T-helper 1 cell (primary cell): ENCODE measurements at places on chromosomes 16 and 17.

DNA sequence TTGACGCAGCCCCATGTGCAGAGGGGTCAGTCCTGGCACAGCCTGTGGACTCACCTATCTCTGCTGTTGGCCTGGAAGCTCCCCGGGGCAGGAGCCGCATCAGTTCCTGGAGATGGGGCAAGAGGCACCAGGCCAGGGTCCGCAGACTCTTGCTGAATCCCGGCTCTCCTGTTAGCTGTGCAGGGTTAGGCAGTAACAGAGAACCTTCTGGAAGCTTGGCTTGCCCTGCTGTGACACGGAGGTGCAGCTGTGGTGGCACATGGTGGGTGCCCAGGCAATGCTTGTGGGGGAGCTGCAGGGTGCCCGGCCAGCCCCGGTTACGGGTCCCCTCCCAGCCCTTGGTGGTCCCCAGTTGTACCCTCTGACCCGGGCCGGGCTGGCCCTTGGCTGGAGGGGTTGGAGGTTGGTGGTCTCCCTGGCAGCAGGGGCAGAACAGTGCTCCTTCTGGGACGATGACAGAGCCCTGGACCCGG, 26.0 kb upstream of the ZNF469 start:
- DNase-seq, result no peak

DNA sequence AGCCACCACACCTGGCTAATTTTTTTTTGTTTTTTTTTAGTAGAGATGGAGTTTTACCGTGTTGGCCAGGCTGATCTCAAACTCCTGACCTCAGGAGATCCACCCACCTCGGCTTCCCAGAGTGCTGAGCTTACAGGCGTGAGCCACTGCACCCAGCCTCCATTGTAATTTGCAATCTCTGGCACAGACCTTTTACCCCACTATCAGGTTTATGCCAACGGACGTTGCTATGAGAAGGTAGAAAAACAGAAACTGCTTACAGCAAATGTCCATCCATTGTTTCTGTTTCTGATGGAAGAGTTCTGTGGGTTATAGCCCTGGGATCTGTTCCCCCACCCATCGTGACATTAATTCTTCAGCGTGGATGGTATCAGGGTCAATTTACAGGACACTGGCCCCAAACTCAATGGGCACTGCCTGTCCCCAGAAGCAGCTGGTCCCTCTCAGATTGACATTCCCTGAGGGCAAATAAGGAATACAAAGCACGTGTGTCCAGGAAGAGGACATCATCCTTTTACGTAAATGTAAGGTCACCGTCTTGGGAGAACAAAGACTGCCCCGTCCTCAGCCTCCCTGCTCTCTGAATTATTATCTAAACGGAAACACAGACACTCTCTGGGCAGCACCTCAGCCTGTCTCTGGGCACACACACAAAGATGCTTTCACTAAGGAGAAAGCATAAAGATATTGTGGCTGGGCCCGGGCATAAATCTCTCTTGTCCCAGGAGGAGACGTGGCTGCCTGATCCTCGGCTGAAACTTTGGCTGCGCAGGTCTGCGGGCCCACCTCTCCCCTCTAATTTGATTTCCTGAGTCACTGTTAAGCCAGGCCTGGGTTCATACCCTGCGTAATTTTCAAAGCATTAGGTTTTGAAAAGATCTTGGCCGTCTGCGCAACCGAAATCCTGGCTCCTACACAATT, 5.2 kb downstream of the KCNG4 start:
- no peak for DNase-seq

DNA sequence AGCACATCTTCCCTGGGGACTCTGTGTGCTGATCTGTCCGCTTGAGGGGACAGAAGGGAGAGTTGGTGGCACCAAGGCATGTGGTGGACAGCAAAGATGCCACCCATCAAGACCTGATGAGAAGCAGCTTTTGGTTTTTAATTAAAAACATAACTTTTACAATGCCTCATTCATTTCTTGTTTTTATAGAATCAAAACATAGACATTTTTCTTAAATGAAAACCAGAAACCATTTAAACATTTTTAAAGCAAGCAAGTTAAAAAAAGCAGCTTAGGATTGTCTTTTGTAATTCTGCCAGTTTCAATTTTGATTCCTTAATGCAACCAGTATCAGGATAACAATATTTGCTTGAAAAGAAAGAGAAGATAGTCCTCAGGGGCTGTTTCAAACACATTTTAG, 123.7 kb upstream of the AXIN2 start:
- no peak for DNase-seq

DNA sequence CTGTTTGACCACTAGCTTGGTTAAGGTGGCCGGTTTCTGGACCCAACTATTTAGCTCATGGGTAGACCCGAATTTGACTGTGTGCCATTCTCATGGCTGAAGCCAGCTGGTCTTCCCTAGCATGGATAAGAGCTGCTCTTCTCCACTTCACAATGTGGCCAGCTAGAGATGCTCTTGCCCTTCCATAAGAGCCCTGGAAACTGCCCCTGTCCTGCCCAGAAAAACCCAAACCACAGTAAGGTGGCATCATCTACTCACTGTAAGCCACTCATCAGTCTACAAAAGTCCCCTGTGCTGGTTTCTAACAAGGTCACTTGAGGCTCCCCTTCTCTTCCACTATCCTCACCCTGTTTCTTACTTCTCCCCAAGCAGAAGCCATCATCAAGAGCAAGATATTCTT, 165.1 kb downstream of the HS3ST2 start:
- no peak for DNase-seq

DNA sequence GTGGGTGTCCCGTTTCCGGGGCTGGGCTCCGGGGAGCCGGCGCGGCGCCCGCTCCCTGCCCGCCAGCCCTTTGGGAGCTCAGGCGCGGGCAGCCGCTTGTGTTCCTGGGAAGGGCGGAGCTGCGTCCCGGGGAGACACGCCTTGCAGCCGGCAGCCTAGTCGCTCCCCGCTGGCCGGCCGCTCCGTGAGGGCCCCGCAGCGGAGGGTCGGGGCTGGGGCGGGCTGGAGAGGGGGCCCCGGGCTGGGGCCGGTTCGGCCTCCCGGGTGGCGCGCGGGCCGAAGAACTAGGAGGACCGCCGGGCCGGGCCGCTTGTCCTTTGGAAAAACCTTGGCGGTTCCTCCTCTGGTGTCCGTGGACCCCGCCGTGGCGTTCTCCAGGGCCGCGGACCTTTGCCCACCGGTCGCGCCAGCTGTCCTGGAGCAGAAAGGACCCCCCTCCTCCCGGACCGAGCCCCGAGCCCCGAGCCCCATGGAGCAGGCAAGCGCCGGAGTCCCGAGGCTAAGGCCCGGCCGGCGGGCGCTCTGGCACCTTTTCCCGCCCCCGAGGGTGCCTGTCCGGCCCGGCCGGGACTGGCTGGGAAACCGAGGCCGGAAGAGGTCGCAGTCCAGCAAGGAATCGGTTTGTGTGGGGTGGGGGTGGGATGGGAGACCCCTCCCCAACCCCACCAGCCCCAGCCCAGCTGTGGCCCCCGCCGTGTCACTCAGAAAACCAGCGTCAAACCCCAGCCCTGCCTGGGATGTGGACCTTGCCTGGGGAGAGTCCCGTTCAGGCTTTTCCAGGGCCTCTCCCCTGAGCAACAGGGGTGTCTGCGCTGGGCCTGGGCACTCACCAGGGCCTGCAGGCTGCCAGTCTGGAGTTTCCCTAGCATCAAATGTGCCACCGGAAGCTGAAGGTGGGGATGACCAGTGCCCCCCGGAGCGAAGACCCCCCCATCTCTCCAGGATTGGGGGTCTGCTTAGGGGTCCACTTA, 6.8 kb upstream of the TBC1D3B start:
- no peak for DNase-seq
